ENCODE measurements at places on chromosomes 1 and 21. TPM values are rescaled to one million over a fixed set of nuclear protein-coding genes. Genes with fewer than 3 reads are reported as not detected.

DNA sequence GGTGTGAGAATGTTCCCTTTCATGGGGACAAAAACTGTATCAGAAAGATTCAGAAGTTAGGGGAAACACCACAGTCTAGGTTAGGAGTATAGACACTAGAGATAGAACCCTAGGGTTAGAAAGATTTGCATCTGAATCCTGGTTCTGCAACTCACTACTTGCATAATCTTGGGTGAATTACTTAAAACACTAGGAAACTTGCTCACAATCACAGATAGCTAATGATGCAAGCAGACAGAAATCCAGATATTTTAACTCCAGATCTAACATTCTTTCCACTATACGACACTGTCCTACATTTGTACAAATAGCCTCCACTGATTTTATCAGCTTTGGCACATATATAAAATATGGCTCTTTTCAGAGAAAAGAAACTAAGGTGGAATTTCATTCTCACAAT, 30.8 kb upstream of the GLIS1 start:
- no peak for DNase-seq

DNA sequence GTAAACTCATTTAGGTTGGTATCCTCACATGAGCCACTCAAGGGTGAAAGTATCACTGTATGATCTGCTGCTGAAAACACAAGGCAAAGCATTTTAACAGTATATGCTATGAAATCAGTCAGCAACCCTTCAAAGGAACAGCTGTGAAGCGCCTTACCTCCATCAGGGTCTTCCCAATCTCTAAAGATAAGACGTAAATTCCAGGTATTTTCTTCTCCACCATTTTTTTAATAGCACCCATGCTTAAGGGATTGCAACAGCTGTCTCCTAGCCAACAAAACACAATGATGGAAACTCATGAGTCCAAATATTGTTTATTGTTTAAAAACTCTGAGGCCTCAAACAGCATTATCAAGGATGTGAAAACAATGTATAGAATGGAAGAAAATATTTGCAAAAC, 4.8 kb downstream of the PPT1 start:
- DNase-seq, result no peak

DNA sequence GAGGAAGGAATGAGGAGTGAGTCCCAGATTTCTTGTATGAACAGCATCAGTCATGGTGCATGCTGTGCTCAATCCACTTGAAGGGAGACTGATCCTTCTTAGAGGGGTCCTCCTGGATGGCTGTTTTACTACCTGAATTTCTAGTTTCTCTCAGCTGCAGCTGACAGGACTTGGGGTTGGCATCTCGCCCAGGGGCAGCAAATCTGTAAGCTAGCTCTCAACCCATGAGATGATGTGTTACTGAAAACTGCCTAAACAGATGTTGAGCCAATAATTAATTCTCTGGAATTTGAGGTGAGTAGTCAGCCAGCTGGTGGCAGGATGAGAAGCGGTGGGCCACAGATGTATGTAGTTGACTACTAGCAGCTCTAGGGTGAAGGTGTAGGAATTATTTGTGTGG, 19.6 kb downstream of the BACH1 start:
- no peak for DNase-seq

- no peak for DNase-seq
Measured at GRCh38 chr21:28734522-28735175, 258.0 kb downstream of the LTN1 start.

- DNase-seq, result no peak
Measured at GRCh38 chr1:44542420-44543063, 131.7 kb downstream of the TMEM53 start.

- DNase-seq, result no peak
Measured at GRCh38 chr1:226873771-226874578, 3.6 kb downstream of the PSEN2 start.

DNA sequence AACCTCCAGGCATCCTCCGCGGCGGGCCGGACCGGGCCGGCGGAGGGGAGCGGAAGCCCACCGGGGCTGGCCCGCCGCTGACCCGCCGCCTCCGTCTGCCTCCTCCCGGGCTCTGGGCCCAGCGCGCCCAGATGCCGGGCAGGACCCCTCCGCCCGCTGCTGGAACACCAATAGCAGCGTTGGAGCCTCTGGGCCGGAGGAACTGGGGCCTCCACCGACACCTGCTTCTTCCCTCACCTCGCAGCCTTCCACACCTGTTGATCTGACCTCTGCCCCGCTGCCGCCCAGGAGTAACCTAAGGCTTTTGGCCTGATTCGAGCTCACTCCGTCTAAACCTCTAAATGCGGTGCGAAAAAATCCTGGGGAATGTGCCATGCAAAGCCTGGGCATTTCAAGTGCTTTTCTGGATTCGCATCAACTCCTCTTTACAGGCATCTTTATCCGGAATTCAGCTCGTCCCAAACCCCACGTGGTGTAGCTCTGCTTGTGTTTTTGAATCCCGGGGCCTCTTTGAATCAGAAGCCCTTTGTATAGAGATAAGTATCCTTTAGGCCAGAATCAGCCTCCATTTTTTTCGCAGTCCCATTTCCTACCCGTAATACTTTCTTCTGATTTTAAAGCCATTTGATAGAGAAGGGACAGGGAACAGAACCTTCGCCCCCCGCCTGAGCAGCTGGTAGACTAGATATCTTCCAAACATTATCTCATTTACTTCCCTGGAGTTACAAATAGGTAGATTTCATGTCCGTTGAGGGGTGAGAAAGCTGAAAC, 680 bp upstream of the CNN3 start:
- no peak for DNase-seq

- DNase-seq, result no peak
Measured at GRCh38 chr21:28228636-28228995, 764.1 kb downstream of the LTN1 start.

DNA sequence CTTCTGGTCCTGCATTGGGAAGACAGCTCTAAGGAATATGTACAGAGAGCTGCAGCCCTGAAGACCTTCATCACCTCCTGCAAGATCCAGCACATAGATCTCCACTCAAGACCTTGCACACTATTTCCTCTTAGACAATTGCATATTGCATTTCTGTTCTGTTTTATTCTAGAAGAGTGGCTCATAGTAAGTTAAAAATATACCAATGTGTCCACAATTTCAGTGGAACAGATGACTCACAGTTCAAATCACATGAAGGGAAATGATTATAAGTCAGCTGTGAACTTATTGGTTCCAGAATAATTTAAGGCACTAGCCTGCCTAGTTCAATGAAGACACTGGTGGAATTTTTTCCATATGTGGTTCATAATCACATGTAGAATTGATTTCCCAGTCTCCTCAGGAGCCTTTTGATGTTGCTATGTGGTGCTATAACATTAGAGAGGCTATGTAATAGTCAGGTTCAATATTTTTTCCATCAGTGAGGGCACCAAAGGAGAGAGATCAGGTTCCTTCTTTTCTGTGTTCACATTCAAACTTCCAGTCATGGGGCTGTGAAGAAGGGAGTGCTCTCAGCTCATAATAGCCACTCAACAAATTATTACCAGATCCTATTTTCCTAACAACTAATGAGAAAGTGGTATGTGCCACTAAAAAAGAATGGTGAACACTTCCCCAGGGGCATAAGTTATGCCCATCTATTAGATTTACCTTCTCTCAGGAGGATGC, 9.8 kb upstream of the AK5 start:
- DNase-seq, result no peak

GRCh38 chr1:208931936-208932335, 651.6 kb upstream of the CAMK1G start:
- no peak for DNase-seq

DNA sequence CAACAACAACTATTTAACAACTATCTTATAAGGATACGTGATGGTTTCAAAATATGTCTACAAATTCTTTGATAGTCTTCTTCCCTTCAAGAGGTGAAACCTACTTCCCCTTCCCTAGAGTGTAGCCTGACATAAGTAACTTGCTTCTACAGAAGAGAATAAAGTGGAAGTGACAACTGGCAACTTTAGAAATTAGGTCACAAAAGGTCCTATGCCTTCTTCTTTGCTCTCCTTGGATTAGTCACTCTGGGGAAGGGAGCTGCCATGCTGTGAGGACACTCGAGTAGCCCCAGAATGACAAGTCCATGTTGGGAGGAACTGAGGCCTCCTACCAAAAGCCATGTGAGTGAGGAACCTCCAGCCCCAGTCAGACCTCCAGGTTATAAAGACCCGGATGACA, 19.2 kb downstream of the EFCAB14 start:
- no peak for DNase-seq

- DNase-seq, result no peak
Measured at GRCh38 chr1:228228601-228229074, 20.8 kb downstream of the OBSCN start.

- no peak for DNase-seq
Measured at GRCh38 chr1:53326598-53327181, 1.2 kb downstream of the LRP8 start.

- no peak for DNase-seq
Measured at GRCh38 chr1:59375321-59376220, 78.7 kb downstream of the FGGY start.

DNA sequence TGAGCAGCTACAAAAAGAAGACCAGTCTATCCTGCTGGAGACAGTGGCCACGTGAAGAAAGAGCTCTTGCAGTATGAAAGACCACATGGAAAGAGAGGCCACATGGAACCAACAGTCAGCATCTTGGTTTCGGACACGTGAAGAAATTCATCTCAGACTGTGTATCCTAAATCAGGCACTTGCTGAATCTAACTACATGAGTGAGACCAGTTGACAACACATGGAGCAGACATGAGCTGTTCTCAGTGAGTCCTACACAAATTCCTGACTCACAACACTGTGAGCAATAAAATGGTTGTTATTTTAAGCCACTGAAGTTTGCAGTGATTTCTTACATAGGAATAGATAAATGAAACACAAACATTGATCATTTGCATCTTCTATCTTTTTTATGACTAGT, 2.4 kb upstream of the TAF1A start:
- no peak for DNase-seq

EMC1 gene
- total RNA-seq, result 45.5 TPM

CFHR2 gene
- total RNA-seq, result not detected

WASF2 gene
- 143 TPM for total RNA-seq

LAX1 gene
- 2.4 TPM for total RNA-seq

LCE3D gene
- total RNA-seq, result not detected

PLA2G4A gene
- 11.8 TPM for total RNA-seq

NOL9 gene
- 25.5 TPM for total RNA-seq

WARS2 gene
- total RNA-seq, result 8.5 TPM
